ENCODE measurements at places on chromosomes 16 and 17.
A peak's percentile ranks its signal among the peaks of the same experiment; 100 is the strongest.

GRCh38 chr17:17874478-17874877 is 37.7 kb upstream of the SREBF1 start:
- DNase-seq, result no peak

DNA sequence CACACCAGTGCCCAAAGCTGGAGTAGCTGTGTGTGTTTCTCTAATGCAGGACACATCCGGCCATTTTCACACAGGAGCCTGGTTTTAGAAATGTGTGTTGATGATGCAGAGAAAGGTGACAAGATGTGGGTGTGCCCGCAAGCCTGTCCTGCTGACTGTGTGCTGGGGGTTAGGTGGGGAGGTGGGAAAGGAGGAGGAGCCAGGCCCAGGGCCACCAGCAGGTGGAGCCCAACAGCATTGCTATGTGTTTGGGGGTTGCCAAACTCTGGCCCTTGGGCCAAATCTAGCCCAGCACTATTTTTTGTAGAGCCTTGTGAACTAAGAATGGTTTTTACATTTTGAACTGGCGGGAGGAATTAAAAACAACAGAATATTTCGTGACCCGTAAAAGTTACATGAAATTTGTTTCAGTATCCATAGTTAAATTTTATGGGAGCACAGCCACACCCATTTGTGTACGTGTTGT is 61.7 kb upstream of the LGALS9 start:
- peak; percentile 59 for DNase-seq

- no peak for DNase-seq
Observed at GRCh38 chr16:89142474-89143195, 28.9 kb upstream of the CDH15 start.

- peak; percentile 50 for DNase-seq
Observed at GRCh38 chr17:7022781-7023571, at the start of gene BCL6B. Gene BCL6B, plus strand, starts transcription at chr17:7023050. Its CDS starts 622 bp downstream, at chr17:7023672.

DNA sequence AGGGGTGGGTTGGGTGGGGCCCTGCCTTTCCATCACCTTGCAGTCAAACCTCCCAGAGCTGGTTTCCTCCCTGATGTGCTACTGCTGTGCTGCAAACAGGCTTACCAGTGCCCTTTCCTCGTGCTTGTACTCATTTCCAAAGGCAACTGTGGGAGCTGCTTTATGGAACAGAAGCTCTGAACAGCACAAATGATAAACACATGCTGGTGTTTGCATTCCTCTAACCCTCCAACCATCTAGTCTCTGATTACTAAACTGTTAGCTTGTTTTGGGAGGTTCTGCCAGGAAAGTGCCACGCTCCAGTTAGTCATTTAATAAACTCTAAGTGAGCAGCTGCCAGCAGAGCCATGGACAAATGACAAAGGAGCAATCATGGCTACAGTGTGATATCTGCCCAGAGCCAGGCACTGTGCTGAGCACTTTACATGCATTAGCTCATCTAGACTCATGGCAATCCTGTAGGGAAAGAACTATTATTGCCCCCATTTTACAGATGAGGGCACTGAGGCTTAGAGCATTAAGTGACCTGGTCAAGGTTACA is 110.4 kb downstream of the VAT1L start:
- no peak for DNase-seq

GRCh38 chr16:55875273-55875672 is at the start of gene CES5A:
Gene CES5A, minus strand, starts transcription at chr16:55875373. Its CDS starts 152 bp downstream, at chr16:55875221.
- no peak for DNase-seq

GRCh38 chr17:56896217-56896967 is 17.5 kb downstream of the TRIM25 start:
- no peak for DNase-seq

GRCh38 chr17:62307196-62307595 is 73.2 kb upstream of the EFCAB3 start:
- DNase-seq, result no peak

DNA sequence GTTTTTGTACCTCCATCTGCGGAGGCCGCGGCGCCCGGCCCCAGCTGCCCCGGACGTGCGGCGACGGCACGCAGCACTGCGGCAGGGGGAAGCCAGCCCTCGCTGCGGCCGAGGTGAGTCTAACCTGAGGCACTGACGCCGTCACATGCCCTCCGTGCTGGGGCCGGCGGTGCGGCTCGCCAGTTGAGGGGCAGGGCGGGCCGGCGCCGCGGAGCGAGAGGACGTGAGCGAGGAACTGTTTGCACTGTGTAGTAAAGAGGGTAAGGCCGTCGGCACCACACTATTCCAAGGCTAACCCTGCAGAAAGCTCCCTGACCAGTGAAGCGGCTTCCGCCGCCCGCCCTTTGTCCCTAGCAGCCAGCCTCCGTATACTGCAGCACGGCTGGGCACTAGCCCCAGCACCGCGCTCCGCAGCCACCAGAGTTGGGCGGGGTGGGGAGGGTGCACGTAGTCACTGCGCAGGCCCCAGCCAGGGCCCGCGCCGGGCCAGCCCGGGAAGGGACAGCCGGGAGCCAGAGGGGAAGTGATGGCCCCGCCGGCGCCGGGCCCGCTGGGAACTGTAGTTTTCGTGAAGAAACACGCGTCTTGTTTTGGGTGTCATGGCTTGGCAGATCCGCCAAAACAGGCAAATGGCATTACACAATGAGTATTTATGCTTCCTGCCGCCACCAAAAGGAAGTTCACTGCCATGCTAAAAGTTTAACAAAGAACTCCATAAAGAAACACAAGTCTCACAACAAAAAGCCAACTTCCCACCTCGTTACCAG is 580 bp upstream of the KANSL1 start:
- DNase-seq, result peak; percentile 94

DNA sequence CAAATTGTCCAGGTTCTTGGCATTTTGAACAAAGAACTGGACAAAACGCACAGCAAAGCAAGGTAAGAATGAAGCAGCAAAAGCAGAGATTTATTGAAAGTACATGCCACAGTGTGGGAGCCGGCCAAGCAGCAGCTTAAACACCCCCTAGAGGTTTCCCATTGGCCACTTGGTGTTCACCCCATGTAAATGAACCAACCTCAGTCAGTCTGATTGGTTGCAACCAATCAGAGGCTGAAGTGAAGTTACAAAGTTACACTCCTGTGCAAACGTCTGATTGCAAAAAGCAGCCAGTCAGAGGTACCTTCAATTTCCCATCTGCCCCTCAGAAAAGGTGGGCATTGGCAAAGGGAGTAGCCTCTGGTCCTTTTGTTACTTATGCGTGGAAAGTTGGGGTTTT is 8.8 kb upstream of the ZNF263 start:
- no peak for DNase-seq

GRCh38 chr17:39679521-39680192 is 8.2 kb downstream of the PGAP3 start:
- DNase-seq, result peak; percentile 48

DNA sequence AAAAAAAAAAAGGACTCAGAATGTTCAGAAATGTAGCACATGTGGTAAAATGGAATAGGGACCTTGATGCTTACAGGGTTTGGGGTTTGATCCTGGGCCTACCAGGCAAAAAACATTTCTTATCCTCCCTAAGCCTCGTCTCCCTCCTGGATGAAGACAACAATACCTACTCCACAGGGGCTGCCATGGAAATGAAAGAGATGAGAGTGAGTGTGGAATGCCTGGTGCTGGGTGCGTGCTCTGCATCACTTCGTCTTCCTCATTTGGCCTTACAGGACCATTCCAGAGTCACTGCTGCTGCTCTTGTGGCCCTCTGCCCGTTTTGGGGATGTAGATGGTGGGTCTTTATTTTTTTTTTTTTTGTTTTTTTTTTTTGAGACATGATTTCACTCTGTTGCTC is 692.9 kb upstream of the EEF2KMT start:
- DNase-seq, result no peak

DNA sequence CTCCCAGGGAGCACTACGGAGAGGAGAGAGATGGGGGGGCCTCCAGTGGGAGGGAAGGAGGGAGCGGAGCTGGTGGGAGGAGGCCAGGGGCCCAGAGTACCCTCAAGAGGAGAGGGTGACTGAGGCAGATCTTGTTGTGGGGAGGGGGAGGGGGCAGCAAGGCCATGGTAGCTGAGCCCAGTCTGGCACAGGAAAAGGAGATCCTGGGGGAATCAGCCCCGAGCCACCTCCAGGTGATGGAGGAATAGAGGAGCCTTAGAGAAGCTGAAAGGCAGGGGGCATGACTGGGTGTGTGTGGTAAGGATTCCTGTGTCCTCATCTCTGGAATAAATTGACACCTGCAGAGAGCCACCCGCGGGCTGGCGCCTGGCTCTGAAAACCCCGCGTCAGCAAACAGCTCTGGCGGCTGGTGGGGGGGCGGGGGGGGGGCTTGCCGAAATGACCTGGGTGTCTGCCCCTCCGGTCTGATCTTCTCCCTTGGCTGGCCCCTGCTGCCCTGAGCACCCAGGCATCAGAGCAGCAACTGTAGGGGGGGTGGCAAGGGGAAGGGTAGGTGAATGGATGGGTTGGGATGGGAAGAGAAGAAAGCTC is 1.3 kb upstream of the NLGN2 start:
- DNase-seq, result no peak

- peak; percentile 60 for DNase-seq
Observed at GRCh38 chr17:16027708-16028584, 28.3 kb downstream of the TTC19 start.

GRCh38 chr17:17386094-17386800 is 83.1 kb downstream of the NT5M start:
- DNase-seq, result no peak

DNA sequence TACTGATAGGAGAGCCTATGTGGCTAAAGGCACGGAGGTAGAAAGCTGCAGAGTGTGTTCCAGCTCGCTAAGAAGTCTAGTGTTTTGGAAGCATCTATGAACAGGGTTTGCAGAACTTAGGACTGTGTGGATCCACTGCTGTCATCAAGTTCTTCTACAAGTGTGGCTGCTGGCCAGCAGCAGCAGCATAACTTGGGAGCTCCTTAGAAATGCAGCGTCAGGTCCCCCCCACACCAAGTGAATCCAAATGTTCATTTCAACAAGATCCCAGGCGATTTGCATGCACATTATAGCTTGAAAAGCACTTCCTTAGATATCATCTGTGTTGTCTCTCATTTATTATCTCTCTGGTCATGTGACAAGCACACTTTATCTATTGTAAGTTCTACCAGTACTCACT is 131.9 kb upstream of the SHISA6 start:
- no peak for DNase-seq

DNA sequence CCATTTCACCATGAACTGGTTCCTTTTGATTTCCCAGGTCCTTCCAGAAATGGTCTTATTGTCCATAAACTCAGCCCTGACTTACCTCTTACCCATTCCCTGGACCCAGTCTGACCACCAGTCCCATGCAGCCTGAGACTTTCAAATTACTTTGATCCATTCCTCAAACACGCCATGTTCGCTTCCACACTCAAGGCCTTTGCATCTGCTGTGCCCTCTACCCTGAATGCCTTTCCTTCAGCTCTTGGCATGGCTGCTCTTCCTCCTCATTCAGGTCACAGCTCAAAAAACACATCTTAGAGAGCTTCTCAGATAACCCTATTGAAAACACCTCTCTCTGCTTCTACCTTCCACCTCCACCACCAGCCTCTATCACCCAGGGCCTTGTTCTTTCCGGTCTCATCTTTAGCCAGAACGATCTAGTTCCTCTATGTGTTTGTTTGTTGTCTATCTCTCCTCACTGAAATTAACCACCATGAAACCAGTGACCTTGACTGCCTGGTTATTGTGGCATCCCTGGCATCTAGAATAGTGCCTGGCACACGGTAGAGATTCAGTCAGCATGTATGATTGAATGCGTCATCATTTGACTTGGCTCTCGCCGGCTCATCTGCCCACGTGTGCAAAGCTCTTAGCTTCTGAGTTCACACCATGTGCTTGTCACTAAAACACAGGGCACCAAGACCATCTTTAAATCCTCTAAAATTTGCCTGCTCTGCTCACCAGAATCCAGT is 12.8 kb downstream of the CRYM start:
- no peak for DNase-seq

DNA sequence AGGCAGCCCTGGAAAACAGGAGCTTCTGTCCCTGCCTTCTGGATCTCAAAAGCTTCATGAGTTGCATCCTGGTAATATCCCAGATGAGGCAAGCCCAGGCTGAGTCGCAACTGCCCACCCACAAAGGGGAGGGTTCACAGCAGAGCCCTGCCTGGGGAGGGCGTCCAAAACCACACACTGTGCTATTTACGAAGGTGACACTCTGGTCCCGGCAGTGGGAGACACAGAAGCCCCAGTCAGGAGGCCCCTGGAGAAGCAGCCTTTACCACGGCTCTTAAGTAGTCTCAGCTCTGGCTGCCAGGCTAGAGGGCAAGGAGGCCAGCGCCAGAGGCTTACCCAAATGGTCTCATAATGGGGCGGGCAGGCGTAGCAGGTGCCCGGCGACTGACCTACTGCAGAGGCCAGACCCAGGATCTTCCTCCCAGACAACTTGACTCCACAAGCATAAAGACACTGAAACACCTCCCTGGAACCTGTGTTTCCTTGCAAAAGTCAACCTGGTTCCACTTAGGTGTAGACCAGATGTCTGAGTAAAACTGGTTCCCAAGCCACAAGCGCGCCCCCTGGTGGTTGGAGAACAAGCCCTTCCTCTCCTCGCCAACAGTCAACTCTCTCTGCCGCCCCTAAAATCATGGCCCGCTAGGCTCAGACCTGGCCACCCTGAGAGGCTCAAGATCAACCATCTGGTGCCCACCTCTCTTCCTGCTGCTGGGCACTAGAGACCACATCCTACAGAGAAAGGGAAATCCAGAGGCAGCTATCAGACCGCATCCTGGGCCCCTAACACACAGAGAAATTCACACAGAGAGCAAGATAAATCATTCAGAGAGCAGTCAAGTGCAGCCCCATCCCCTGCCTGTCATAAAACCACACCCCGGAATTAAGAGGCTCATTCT is 5.2 kb downstream of the AXIN2 start:
- DNase-seq, result peak; percentile 86

GRCh38 chr17:17870247-17870646 is 33.5 kb upstream of the SREBF1 start:
- no peak for DNase-seq

- no peak for DNase-seq
Observed at GRCh38 chr16:50696575-50697420, 3.4 kb downstream of the NOD2 start.

DNA sequence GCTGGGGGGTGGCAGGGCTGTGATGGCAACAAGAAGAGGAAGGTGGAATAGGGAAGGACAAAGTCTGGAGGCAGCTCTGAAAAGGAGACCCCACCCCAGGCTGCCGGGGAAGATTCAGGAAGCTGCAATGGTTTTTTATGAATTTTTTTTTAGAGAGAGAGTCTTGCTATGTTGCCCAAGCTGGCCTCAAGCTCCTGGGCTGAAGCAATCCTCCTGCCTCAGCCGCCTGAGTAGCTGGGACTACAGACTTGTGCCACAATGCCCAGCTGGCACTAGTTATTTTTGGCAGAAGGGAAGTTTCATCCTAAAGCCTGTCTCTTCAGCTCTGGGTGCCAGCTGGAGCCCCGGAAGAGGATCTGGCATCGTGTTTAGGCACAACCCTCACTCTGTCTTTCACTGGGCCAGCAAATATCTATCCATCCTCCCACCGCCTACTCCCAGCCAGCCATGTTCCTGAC is 1.3 kb upstream of the CES3 start:
- no peak for DNase-seq

GRCh38 chr16:3879887-3880564 is 487 bp downstream of the CREBBP start:
- peak; percentile 63 for DNase-seq

- DNase-seq, result no peak
Observed at GRCh38 chr17:4334776-4335584, 31.5 kb downstream of the UBE2G1 start.

- DNase-seq, result no peak
Observed at GRCh38 chr16:67650023-67650422, 5.1 kb downstream of the CARMIL2 start.

All from stimulated activated naive CD8-positive, alpha-beta T cell treated with anti-CD3 and anti-CD28 coated beads, Interleukin-15, amount 100 ng/mL, for 72 hours (primary cell).